ENCODE measurements at places on chromosomes 11 and 22.
A peak's percentile ranks its signal among the peaks of the same experiment; 100 is the strongest.

DNA sequence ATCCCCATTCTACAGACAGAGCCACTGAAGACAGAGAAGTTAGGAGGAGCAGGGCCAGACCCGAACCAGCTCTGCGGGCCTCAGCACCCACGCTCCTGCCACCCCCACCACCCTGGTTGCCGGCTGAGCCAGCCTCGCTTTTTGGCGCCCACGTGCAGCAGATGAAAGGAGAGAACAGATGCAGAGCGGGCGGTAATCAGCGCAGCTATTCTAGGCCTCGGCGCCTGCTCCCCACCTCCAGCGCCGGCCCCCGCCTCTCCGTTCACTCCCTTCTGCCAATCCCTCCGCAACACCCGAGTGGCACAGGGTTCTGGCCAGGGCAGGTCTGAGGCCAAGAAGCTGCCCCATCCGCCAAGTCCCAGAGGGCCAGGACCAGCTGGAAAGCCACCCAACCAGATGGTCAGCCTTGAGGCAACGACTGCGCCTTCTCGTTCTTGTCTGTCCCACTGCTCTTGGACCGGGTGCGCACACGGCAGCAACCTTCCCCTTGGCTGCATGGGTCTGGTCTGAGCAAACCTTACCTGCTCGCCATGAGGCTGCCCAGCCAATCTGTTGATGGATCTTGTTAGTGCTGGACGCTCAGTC lies 16.8 kb downstream of the DNAL4 start:
- DNase-seq, result no peak

- peak; percentile 13 for DNase-seq
These were observed at the start of gene PACSIN3 for GRCh38 chr11:47186076-47186699. PACSIN3 (minus strand) TSS chr11:47186434; CDS start chr11:47182727, 3,707 bp downstream.

GRCh38 chr11:33941637-33942160 lies 49.8 kb upstream of the LMO2 start:
- no peak for DNase-seq

DNA sequence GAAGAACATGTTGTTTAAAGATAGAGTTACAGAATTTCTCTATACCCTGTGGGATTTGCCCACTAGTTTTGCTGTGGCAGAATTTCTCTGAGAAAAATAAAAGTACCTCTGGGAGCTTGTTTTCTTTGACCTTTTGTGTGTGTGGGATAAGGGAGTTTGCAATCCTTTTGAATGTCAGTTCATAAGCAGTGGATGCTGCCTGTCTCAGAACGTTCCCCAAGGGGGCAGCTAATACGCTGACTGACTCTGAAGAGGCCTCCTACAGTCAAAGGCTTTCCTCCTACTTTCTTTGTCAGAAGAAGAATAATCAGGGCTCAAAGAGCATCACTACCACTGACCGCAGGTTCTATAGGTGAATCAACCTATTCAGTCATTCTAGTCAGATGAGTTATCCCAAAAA lies 140.6 kb downstream of the AASDHPPT start:
- DNase-seq, result no peak

DNA sequence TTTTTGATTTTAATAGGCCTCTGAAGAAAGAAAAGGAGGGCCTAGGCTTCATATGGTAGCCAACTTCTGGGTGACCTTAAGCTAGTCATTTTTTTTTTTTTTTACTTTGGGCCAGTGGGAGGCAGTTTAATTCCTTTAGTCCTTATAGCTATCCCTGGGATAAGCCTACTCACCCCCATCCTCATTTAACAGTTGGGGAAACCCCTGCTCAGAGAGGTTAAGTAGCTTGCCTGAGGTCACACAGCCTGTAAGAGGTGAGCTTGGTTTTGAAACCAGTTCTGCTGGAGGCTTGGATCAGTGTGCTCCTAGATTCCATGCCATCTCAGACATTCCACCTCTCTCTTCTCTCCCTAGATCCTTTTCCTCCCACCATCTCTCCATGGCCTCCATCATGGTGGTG lies 86.4 kb downstream of the MYO18B start:
- DNase-seq, result no peak

- DNase-seq, result no peak
These were observed 57.6 kb upstream of the CRYBB3 start for GRCh38 chr22:25142102-25142501.

- no peak for DNase-seq
These were observed 131.7 kb downstream of the KIF18A start for GRCh38 chr11:27976262-27976661.

DNA sequence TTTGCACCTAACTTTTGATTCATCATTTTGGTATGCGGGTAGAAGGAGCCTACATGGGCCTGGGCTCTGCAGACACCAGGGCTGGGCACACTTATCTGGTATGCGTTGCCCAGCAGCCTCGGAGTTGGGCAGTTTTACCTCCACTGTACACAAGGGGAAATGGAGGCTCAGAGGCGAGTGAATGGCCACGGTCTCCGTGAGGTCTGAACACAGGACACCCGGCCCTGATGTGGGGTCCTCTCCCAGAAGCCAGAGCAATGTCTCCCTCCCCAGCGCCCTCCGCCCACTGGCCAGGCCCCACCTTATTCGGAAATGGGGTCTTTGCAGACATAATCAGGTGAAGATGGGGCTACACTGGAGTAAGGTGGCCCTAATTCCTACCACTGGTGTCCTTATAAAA lies 43.7 kb downstream of the OSBPL5 start:
- DNase-seq, result no peak

- DNase-seq, result no peak
These were observed 56.1 kb upstream of the ME3 start for GRCh38 chr11:86728562-86728961.

GRCh38 chr11:34238966-34239365 lies 118.8 kb downstream of the ABTB2 start:
- no peak for DNase-seq

GRCh38 chr11:125446279-125446678 lies 49.8 kb downstream of the FEZ1 start:
- no peak for DNase-seq

DNA sequence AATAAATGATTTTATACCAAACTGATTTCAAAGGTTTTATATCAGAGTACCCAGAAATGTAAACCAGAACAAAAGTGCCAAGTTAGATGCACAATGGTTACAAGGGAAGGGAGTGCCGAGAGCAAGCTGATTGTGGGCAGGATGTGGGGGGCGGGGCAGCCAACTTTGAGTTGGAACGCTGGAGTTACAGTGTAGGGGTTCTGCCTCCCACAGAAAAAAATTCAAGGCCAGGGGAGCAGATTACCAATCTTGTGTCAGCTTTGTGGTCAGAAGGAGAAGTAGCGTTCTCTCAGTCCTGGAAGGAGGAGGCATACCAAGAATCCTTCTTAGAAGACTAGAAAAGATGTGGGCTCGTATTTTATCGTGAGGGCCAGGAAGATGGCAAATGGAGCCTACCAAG lies 15.9 kb upstream of the POU2AF2 start:
- no peak for DNase-seq

DNA sequence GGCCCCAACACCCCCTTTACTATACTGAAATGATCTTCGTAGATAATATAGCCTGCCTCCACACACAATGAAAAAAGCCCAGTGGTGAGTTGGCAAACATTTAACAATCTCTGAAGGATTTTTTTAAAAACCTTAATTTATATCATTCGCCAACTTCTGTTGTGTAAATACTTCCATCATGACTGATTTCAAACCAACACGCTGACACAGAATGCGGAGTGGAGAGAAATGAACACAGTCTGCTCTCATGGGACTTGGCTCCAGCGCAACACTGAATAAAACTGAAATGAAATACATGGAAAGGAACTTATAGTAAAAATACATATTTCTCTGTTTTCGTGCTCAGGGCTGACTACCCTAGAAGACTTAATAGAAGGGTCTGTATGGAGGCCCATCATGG lies 61.3 kb upstream of the WNT11 start:
- DNase-seq, result no peak

GRCh38 chr22:29183971-29184848 lies 21.5 kb upstream of the EMID1 start:
- DNase-seq, result no peak
